T-helper 1 cell (primary cell): ENCODE measurements at places on chromosomes 12 and 14.

DNA sequence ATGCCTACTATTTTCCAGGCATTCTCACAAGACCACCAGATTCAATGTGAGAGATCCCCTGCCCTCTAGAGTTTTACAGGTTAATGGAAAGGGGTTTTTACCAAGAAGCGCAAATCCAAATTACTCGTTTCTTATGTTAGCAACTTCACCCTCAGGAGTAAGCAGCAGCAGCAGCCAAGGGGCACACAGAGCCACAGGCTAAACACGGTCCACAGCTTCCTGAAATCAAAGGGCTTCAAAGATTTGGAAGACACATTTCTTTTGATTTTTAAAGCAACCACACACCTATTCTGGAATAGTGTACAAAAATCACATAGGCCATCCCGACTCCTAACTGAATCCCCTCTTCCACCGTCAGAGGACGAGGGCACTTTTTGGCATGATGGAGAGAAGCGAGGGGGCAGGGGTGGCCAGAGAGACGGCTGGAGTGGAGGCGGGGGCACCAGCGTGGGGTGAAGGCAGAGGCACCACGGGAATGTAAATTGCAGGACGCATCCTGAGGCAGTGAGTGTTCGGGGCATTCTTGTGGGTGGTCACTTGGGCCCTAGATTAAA, 107.0 kb downstream of the ARF6 start:
- DNase-seq = no peak

GRCh38 chr14:60720962-60721325, 3.2 kb downstream of the SIX4 start:
- DNase-seq = no peak

DNA sequence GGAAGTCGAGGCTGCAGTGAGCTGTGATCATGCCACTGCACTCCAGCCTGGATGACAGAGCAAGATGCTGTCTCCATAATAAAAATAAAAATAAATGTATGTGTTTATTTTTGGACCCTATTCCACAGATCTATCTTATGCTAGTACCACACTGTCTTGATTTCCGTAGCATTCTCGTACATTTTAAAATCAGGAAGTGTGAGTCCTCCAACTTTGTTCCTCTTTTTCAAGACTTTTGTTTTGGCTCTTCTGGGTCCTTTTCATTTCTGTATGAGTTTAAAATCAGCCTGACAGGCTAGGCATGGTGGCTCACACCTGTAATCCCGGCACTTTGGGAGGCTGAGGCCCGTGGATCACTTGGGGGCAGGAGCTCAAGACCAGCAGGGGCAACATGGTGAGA, 25.8 kb downstream of the DAO start:
- DNase-seq = no peak

DNA sequence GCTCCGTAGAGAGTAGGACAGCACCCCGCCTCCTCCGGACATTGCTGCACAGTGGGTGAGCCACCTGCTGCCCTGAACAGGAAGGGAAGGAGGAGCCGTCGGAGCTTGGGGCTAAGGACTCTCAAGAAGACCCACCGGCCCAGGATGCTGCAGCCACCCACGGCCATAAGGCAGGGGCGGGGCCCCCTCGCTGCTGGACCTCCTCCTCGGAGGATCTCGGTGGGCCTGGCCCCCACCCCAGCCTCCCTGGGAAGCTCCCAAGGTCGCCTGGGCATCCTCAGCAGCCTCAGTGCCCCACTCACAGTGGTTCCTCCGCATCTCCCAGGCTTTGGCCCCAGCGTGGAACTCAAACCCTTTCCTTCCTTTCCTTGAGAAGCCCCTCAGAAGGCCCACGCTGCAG, 68.6 kb upstream of the DIO3 start:
- no peak for DNase-seq

DNA sequence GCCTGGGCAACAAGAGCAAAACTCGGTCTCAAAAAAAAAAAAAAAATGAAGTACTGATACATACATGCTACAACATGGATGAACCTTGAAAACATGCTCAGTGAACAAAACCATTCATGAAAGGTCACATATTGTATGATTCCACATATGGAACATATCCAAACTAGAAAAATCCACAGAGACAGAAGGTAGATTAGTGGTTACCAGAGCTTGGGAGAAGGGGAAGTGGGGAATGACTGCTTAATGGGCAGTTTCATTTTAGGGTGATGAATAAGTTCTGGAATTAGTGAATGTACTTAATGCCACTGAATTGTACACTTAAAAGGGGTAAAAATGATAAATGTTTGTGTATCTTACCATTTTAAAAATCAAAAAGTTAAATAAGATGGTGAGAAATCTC, 2.7 kb downstream of the ITGB7 start:
- no peak for DNase-seq

GRCh38 chr12:99372257-99372920, 275.2 kb upstream of the GARIN6 start:
- no peak for DNase-seq

DNA sequence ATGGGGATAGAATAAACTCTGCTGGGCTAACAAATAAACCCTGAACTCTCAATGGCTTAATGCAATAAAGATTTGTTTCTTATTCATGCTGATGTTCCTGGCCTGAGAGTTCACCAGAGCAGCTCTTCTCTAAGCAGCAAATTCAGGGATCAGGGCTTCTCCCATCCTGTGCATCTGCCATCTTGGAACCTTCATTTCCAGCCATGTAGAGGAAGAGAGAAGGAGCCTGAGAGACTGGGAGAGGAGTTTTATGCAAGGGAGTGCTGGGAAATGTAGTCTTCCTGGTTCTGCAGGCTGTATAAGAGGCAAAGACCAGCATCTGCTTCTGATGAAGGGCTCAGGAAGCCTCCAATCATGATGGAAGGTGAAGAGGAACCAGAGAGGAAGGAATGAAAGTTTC, 20.6 kb upstream of the APOLD1 start:
- no peak for DNase-seq

DNA sequence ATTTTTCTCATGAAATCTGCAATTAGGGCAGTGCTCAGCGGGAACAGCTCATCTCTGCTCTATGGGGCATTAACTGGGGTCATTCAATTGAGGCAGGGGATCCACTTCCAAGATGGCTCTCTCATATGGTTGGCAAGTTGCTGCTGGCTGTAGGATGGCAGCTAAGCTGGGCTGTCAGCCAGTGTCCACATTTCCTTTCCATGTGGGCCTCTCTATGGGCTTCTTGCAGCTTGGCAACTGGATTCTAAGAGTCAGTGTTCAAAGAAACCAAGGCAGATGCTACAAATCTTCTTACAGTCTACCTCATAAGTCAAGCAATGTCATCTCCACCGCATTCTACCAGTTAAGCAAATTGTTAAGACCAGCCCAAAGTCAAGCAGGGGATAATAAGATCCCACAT, 50.3 kb upstream of the TMCC3 start:
- no peak for DNase-seq

DNA sequence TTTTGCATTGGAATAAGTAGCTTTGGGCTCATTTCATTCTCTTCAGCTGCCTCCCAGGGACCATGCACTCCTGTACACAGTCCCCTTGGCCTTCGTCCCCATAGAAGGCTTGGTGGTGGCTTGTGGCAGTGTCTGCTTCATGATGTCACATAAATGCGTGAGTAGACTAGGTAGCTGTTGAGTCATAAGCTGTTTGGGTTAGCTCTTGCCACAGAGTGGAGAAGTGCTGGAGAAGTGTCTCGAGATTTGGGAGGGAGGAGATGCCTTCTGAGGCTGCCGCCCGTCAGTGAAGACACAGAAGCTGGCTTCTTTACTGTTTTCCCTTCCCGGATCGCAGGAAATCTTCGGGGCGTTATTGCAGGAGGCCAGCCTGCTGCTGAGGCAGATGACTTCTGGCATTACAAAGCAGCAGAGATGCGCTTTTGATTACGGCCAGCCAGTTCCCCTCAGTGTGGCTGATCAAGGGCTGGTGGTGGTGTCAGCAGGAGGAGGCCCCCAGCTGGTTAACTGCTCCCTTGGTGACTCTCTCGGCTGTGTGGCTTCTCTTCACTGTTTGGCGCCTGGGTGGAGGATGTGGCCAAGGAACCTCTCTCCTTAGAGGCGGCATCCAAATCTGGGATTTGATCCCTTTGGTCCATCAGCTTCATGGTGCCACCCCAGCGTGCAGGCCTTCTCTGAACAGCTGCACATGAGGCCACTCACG, 67.6 kb downstream of the AACS start:
- DNase-seq = no peak

DNA sequence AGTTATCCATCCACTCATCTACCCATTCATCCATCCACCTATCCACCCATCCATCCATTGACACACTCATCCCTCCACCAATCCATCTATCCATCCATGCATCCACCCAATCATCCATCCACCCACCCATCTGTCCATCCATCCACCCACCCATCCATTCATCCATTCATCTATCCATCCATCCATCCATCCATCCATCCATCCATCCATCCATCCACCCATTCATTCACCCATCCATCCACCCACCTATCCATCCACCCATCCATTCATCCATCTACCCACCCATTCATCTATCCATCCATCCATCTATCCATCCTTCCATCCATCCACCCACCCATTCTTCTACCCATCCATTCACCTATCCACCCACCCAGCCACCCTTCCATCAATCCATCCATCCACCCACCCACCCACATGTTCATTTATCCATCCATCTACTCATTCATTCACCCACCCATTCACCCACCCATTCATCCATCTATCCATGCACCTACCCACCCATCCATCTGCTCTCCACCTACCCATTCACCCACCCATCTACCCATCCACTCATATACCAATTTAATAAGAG, 193.8 kb upstream of the ARID2 start:
- DNase-seq = no peak

- DNase-seq = no peak
Measured at GRCh38 chr12:67764055-67764454, 115.5 kb downstream of the DYRK2 start.

- DNase-seq = no peak
Measured at GRCh38 chr14:54343272-54344121, 53.3 kb upstream of the CDKN3 start.

- no peak for DNase-seq
Measured at GRCh38 chr12:4392223-4392742, 12.8 kb upstream of the FGF23 start.

DNA sequence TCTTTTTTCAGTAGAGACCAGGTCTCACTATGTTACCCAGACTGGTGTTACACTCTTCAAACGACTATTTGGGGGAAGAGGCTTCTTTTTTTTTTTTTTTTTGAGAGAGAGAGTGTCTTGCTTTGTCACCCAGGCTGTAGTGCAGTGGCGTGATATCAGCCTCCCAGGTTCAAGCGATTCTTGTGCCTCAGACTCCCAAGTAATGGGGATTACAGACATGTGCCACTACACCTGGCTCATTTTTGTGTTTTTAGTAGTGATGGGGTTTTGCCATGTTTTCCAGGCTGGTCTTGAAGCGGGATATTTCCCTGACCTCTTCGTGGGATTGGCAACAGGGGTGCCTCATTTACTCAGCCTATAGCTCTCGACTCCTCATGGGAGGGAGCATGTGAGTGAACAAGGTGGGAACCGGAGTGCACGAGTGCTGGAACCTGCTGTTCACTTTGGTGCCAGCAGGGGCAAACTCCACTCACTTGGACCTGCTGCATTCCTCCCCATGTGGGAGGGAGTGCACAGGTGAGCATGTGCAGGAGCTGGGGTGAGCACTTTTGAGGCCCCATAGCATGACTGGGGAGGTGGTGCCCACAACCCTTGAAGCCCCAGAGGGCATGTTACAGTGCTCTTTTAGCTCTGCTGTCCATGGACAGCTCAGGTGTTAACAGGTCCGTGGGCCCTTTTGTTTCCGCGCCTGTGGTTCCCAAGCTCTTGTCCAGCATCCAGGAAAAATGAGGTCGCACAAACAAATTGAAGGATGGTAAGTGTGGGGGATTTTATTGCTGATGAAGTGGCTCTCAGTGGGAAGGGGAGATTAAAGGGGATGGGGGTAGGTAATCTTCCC, 79.1 kb upstream of the HECTD1 start:
- no peak for DNase-seq

DNA sequence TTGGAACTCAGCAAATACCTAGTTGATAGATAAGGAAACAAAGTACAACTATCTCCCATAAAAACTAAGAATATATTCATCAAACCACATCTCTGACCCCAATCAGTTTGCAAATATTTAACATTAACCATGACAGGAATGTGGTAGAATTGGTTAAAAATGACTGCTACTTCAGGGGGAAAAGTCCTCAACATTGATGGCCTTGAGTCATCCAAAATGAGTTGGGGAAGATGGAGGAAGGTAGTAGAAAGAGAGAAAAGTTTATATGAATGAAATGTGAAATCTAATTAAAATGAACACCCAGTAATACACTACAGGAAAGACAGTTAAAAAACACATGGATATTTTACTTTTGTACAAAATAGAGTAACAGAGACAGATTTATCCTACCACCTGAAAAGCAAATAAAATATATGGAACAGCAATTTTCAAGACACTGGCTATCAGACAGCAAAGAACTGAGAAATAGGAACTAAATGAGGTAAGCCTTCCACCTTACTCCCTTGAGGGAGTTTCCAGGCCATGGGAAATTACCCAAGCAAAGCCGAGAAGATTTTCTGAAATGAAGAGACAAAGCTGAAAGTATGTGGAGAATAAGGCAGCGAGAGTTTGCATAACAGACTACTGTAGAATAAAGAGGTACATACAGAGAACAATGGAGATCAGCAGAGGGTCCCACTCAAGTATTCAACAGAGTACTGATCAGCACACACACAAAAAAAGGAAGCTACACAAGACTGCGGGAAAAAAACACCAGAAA, 49.6 kb downstream of the TC2N start:
- no peak for DNase-seq

DNA sequence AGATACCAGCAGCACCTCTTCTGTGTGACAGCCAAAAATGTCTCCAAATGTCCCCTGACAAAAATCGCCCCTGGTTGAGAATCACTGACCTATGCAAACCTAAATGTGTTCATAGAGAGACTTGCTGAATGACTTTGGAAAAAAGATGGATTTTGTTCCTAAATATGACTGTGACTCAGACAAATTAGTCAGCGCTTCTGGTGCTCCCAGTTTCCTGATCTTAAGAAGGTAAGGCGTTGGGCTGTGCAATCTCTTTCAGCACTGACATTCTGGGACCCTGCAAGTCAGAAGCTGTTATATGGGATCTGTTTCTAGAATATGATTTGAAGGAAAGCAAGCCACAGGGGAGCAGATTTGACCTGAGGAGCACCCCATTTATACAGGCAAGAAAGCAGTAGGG, 90.6 kb upstream of the PWP1 start:
- DNase-seq = no peak

- DNase-seq = no peak
Measured at GRCh38 chr12:14874882-14875281, 10.8 kb downstream of the MGP start.

- no peak for DNase-seq
Measured at GRCh38 chr12:125797421-125798175, 732.4 kb downstream of the AACS start.

DNA sequence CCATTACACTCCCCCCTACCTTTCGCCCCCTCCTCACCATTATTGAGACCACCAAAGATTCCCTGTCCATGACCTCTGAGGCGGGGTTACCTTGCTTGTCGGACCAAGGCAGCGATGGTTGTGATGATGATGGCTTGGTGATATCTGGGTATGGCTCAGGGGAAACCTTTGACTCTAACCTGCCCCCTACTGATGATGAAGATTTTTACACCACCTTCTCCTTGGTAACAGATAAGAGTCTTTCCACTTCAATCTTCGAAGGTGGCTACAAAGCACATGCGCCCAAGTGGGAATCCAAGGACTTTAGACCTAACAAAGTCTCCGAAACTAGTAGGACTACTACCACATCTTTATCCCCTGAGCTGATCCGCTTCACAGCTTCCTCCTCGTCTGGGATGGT, 350.2 kb downstream of the DIO2 start:
- no peak for DNase-seq
